Gastrocnemius medialis (tissue), 4 donors: ENCODE measurements at places on chromosomes 12 and 14. TPM values are rescaled to one million over a fixed set of nuclear protein-coding genes. Genes with fewer than 3 reads are reported as not detected.

DNA sequence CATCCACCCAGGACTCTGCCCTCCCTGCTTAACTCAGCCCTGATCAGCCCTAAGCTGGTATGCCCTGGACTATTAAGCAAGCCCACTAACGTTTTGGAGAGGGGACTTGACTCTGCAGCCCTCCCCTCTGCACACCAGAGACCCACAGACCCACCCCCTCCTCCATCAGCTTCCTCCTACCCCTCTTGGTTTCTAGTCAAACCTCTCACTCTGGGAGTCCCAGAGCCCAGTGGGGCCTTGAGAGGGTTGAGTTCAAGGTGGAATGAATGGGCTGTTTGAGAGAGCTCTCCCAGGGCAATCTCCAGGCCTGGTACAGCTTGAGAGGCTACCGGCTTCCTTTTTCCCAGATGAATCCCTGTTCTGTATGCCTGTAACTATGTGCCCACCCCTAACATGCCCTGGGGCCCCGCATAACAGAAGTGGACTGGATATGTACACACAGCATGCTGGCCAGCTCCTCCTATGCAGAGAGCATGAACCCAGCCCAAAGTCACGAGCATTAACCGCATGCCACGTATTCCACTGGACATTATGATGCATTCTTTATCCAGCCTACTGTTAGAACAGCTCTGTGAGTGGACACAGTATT lies 43.6 kb downstream of the IRF2BPL start:
- no peak overlapping the region for H3K4me3 ChIP-seq
- H3K27me3 ChIP-seq, result no peaks in the 10 kb centered on the region
- DNase-seq, result no peak
- H3K4me1 ChIP-seq, result no peaks in the 10 kb centered on the region

DNA sequence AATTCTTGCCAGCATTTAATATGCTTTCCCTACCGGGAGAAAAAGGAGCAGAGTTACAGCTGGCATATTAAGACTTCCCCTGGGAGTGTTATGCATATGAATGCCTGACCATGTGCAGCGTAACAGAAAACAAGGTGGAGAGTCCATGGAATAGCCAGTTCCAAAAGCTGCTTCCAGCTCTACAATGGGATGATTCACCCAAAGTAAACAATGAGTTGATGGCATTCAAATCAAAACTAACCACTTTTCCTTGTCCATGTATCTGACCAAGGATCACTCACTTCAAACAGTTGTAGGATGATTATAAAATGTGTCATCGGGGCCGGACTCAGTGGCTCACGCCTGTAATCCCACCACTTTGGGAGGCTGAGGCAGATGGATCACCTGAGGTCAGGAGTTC lies 48.1 kb upstream of the BICDL1 start:
- no peaks in the 10 kb centered on the region for H3K27me3 ChIP-seq
- H3K27ac ChIP-seq, result no peak overlapping the region
- no peak overlapping the region for H3K4me3 ChIP-seq
- no peaks in the 10 kb centered on the region for H3K36me3 ChIP-seq
- no peaks in the 10 kb centered on the region for H3K4me1 ChIP-seq

DNA sequence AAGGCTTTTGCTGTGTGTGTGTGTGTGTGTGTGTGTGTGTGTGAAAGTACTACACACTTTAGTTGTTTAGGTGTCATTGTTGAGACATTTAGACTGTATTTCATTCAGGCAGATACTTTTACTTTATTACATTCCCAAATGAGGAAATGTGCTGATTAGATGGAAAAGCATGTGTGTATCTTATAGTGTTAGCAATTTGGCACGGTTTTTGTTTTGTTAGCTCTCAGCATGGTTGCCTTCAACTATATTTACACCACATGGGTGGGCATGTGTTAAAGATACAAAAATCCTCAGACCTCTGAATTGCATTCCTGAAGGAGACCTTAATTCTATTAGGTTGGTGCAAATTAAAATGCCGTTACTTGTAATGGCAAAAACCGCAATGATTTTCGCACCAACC lies 879.5 kb downstream of the DIO2 start:
- H3K4me3 ChIP-seq, result no peak overlapping the region
- H3K27me3 ChIP-seq, result no peaks in the 10 kb centered on the region
- no peak overlapping the region for H3K27ac ChIP-seq
- H3K36me3 ChIP-seq, result no peaks in the 10 kb centered on the region

GRCh38 chr12:44377443-44378187 lies 498.5 kb downstream of the NELL2 start:
- DNase-seq, result no peak
- H3K36me3 ChIP-seq, result no peaks in the 10 kb centered on the region
- H3K4me3 ChIP-seq, result no peak overlapping the region

The CEBPE gene
- total RNA-seq, result not detected
